ENCODE measurements at places on chromosomes 12 and 14.

DNA sequence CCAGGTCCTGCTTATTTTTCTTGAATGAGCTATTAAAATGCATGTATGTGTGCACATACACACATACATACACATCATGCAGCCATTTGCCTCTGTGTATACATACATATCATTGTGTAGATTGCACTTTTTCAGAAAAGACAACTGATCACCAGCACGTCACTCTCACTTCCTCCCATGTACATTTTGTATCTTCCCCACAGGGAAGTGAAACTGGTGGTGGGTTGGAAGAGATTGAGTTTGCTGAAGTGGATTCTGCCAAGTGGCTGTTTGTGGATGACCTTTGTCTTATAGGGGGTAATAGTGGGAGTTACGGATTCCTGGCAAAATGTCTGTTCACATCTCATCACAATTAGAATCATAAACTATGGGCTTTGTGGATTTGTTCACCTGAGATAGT is 448.6 kb downstream of the RAD51B start:
- no peak for DNase-seq

DNA sequence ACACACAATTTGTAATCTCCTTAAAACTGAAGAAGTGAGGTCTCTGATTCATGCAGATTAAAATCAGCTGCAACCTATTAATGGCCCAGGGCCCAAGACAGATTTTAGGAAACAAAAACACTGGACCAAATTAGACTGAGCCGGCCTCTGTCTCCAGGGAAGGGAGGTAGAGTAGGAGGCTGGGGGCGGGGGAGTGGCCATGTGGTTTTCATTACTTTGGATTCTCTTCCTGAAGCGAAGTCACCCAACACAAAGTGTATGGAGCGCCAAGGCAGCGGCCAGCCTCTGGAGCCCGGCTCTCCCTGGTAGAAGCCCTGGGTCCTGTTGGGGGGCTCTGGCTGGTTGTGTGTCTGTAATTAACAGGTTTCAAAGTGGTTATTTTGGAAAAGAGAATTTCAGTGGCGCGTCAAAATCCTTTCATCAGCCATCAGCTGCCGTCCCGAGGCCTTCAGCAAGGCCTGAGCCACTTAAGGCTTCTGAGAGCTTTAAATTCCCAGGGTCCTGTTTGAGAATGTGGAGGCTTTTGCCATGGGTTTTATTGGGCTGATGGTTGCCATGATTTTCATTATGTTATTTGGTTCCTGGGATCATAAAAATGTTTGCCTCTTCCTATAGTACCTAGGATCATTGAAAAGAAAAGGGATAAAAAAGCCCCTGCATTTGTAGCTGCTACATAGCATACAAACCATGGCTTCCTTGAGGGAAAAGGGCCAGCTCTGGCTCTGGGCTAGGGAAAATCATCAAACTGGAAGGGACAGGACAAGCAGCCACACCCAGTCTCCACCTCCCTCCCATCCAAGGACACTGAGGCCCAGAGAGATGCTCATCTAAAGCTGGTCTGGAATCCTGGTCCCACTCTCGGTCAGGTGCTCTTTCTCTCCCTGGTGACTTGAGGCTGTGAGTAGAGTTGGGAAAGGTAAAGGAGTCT is 282.4 kb downstream of the ZFP36L1 start:
- DNase-seq, result no peak

GRCh38 chr12:98332642-98333041 is 182.7 kb upstream of the TMPO start:
- DNase-seq, result no peak

DNA sequence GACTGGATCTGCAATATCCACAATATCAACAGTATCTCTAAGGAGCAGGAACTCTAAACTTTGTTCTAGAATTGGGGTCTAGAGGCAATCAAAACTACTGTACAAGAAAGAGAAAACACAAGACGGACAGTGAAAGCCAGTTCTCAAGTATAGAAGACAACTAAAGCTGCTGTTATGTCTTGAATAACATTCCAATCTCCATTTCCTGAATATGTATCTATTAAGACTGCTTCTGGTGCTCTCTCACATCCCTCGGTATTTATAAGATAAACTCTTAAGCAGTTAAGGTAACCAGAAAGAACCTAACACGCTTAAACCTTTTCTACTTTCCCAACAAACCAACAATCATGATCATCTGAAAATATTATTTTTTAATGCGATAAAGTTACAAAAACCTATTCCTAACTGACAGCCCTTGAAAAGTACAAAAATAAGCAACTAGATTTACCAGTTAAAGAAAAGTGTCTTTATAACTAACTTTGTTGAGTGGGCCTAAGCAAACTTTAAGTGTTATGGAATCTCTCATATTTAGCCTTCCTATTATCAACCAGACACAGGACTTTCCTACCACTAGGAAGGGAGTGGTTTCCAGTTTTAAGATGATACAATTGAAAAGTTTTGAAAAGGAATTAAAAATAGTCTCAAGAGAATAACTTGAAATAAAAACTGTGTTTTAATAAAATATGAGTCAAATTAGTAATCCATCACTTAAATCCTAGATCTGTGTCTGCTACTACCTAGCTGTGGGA is 30.7 kb downstream of the NUMB start:
- no peak for DNase-seq

- no peak for DNase-seq
Measured at GRCh38 chr14:21063479-21063878, 5.9 kb downstream of the RNASE8 start.

DNA sequence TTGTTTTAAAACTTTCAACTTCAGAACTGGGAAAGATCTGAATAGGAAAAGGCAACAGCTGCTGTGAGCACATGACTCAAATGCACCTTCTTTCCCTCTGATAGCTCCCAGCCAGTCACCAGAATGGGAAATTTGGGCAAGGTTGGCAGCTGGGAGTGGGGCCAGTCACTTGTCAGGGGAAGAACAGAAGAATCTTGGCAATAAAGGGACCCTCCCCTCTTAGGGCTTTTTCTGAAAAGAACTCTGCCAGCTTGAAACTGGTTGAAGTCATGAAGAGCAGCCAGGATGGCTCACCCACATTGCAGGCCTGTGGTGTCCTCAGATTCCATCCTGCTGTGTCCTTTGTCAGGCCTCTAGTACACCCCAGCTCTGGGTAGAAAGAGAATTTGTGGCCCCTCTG is 10.3 kb upstream of the RIC8B start:
- DNase-seq, result no peak

- DNase-seq, result no peak
Measured at GRCh38 chr14:22919601-22919921, 612 bp upstream of the RBM23 start.

DNA sequence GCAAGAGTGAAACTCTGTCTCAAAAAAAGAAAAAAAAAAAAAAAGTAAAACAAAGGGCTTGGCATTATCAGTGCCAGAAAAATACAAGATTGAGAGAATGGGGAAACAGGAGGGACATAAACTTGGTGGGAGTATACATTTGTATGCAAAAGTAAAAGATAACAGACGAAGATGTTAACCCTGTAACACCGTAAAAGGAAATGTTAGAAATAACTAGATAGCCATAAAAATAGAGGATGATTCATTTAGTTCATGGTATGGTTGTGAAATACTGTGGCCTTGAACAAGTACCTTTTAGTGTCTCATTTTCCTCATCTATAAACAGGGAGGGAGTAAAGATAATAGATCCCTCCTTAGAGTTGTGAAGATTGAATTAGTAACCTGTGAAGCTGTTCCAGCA is 33.3 kb downstream of the ATP2A2 start:
- no peak for DNase-seq

DNA sequence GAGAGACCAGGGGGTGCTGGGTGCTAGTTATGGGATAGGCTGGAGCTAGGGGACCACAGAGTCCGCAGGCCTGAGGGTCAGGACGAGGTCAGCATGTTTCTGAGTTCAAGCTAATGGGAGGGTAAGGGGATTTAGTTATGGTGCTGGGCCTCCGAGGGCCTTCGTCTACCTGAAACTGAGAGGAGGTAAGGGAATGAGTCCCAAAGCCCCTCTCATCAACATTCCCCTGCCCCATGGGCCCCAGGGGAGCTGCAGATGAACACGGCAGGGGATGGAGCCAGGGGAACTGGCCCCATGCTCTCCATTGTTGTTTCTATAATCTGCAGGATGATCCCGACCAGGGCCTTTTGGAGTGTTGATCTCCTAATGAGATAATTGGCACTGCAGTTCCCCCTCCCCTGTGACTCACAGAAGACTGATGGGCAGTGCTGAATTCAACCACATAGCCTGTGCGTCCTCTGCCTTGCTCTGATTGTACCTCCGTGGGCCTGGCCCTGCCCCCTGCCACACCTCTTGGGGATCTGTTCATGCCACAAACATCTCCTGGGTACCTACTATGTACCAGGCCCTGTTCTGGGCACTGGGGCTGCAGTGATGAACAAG is 21.4 kb downstream of the FAIM2 start:
- no peak for DNase-seq

- no peak for DNase-seq
Measured at GRCh38 chr14:32004300-32004699, 72.8 kb upstream of the ARHGAP5 start.

DNA sequence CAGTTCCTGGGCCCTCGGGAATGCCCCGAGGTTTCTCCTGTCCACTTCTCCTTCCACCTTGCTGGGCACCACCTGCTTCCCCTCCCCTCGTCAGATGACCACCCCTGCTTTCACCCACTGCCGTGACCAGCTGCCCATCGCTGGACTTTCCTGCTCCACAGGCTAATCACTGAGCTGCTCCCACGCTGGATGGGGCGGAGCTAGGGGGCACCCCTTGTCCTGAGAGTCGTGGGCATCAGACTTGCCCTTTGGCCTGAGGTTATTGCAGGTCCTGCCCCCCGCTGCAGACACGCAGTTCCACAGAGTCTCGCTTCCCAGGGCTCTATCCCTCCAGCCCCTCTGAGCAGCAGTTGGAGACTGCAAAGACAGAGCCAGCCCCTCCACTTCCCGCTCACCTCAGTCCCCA is 427 bp downstream of the SLC6A12 start:
- no peak for DNase-seq

GRCh38 chr14:55411426-55412389 is at the start of gene ATG14:
TSS of gene ATG14 (minus strand) at chr14:55411830. CDS start at chr14:55411822, 8 bp downstream.
- peak; percentile 86 for DNase-seq

GRCh38 chr12:57240066-57240921 is 10.7 kb downstream of the STAC3 start:
- DNase-seq, result peak; percentile 60

DNA sequence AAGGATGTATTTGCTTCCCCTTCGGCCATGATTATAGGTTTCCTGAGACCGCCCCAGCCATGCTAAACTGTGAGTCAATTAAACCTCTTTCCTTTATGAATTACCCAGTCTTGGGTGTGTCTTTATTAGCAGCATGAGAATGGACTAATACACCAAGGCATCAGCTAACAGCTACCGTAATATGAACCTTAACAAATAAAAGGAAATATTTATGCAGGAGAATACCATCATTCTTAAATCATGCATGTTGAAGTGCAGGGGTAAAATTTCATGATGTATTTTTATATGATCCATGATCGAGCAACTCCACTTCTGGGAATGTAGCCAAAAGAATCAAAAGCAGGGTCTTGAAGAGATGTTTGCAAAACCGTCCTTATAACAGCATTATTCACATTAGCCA is 379.0 kb downstream of the NPAS3 start:
- DNase-seq, result no peak

GRCh38 chr14:34993426-34993825 is 10.6 kb downstream of the SRP54 start:
- no peak for DNase-seq

DNA sequence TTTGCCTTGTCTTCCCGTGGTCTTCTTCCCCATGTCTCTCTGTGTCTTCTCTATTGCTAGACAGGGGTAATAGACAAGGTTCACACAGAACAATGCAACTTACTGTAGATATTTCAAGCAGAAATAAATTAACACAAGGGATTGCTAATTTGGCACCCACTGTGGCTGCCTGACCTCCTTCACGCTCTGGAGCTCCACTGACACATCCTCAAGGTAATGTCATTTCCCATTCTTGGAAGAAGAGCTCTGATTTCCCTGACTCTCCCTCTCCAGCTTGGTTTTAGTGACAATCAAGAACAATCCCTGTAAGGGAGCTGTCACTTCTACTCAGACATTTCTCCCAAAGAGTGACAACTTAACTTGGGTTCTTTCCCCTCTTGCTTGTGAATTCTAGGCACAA is 105.4 kb upstream of the NAP1L1 start:
- DNase-seq, result no peak

- DNase-seq, result no peak
Measured at GRCh38 chr12:52776913-52777395, at the start of gene KRT76. TSS of gene KRT76 (minus strand) at chr12:52777345. CDS start at chr12:52777291, 54 bp downstream.

DNA sequence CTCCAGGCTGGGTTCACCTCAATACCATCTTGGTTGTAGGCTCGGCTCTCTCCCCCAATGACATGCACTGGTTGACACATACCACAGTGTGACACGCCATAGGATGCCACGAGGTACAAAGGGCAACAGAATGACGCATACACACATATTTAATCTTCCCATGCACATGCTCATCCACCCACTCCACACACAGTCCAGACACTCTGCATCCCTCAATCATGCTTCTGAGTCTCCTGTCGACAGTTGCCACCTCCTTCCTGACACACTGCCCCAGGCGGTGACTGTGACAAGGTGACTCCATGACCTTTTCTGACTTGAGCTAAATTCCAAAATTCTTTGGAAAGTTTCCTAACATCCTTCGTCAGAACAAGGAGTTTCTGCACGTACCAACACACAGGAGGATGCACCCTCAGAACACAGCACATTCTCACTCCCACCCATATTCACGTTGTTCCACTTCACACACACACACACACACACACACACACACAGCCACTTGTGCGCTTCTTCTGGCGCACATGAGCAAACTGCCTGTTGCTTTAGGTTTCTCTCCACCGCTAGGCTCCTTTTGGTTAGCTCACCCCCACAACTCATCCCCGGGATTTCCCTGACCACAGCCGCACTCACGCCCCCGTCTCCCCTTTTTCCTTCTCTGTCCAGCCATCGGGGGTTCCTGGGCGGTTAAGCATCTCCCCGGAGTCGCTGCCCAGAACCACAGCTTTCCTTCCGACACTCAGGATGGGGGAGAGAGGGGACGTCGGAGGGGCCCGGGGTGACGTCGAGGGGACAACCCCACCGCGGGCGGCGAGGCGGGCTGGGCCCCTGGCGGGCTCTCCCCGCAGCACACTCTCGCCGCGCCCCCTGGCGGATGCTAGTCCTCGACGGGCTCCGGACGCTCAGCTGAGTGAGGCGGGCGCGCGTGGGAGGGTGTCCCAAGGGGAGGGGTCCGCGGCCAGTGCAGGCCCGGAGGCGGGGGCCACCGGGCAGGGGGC is 536 bp upstream of the WNT1 start:
- DNase-seq, result no peak

DNA sequence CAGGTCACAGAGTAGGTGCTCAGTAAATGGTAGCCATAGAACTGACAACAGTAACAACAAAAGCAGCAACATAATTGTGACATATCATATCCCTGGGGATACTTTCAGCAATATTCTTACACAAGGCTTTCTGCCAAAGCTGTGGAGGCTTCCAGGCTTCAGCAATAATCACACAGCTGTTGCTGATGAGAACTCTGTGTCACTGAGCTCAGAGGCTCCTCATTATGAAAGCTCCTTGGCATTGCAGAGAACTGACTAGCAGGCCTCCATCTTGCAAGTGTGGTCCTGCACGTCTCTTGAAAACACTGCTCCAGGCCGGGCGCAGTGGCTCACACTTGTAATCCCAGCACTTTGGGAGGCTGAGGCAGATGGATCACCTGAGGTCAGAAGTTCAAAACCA is 97.3 kb upstream of the BTG1 start:
- no peak for DNase-seq
